ENCODE measurements at places on chromosomes 5 and 9. TPM values are rescaled to one million over a fixed set of nuclear protein-coding genes. Genes with fewer than 3 reads are reported as not detected.

- DNase-seq, result no peak
These were observed 95.8 kb downstream of the AOPEP start for GRCh38 chr9:94822273-94822672.

SNCAIP gene
- not detected for total RNA-seq

- no peak for DNase-seq
These were observed 171.6 kb downstream of the PAX5 start for GRCh38 chr9:36862206-36863145.

- DNase-seq, result no peak
These were observed 58.6 kb upstream of the CTXN3 start for GRCh38 chr5:127590156-127590722.

PRLR gene
- total RNA-seq, result 0.24 TPM

IFNA21 gene
- total RNA-seq, result not detected

PHF24 gene
- total RNA-seq, result 0.08 TPM
